Endothelial cell (in vitro differentiated cells): ENCODE measurements at places on chromosomes 5 and 9. TPM values are rescaled to one million over a fixed set of nuclear protein-coding genes. Genes with fewer than 3 reads are reported as not detected.
A peak's percentile ranks its signal among the peaks of the same experiment; 100 is the strongest.

Gene SPINK9
- not detected for total RNA-seq

Gene C9orf43
- total RNA-seq: 0.92 TPM

Gene SLC12A7
- 24.5 TPM for total RNA-seq

Gene PTGS1
- total RNA-seq: 33.4 TPM

Gene RAI14
- 127 TPM for total RNA-seq

Gene BHMT2
- total RNA-seq: not detected

Gene PKD2L2
- total RNA-seq: not detected

DNA sequence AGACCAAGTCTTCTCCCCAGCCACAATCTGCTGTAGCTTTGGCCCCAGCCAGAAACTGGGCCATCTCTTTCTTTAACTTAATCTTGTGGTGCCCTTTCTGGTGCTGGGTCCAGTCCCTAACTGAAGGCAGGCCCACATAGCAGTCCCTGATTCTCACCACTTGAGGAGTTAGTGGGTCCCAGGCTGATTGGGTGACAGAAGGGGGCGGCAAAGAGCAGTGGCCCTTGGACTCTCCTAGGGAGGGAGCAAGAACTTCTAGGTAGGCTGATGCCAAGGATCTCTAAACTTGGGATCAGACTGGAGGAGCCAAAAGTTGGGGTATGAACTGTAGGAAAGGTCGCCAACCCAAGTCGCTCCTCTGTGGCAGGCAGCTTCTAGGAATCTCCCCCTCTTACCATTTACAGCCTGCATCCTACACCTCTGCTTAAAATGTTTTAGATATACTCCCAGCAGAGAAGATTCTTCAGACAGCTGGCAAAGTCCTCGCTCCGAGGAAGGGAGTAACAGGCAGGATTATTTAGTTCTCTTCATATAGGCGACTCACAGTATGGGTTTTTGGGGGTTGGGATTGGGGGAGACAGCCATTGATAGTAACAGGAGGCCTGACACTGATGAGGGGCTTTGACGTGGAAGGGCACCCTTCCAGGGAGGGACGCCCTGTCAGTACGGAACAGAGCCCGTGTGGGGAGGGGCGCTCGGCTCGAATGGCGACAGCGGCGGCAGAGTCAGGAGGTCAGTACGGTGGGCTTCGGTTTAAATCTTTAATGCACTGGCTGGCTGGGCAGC, 2.0 kb upstream of the CCL27 start:
- peaks cover 23% of the 10 kb centered on the region for H3K36me3 ChIP-seq
- peaks cover 23% of the 10 kb centered on the region for H3K4me1 ChIP-seq
- peak; percentile 87 for DNase-seq
- peak overlapping the region; percentile 92 for H3K4me3 ChIP-seq

GRCh38 chr9:105836936-105837660, 142.8 kb downstream of the TMEM38B start:
- peaks cover 3% of the 10 kb centered on the region for H3K27me3 ChIP-seq
- H3K27ac ChIP-seq: no peak overlapping the region
- peaks cover 31% of the 10 kb centered on the region for H3K4me1 ChIP-seq
- H3K4me3 ChIP-seq: no peak overlapping the region
- no peaks in the 10 kb centered on the region for H3K36me3 ChIP-seq

- H3K36me3 ChIP-seq: no peaks in the 10 kb centered on the region
- peaks cover 13% of the 10 kb centered on the region for H3K4me1 ChIP-seq
- DNase-seq: no peak
- no peak overlapping the region for H3K4me3 ChIP-seq
Observed at GRCh38 chr9:129242971-129243561, 65.0 kb upstream of the IER5L start.

GRCh38 chr5:180007582-180007981, 64.0 kb downstream of the RNF130 start:
- no peak overlapping the region for H3K4me3 ChIP-seq
- H3K36me3 ChIP-seq: peaks cover 14% of the 10 kb centered on the region
- no peak overlapping the region for H3K27ac ChIP-seq
- peaks cover 2% of the 10 kb centered on the region for H3K4me1 ChIP-seq
- DNase-seq: no peak
- peaks cover 6% of the 10 kb centered on the region for H3K27me3 ChIP-seq

- no peak overlapping the region for H3K4me3 ChIP-seq
- no peaks in the 10 kb centered on the region for H3K27me3 ChIP-seq
- no peak overlapping the region for H3K27ac ChIP-seq
Observed at GRCh38 chr5:39024884-39025283, 49.3 kb downstream of the RICTOR start.

GRCh38 chr5:72282878-72283277, 37.2 kb downstream of the MRPS27 start:
- peaks cover 2% of the 10 kb centered on the region for H3K27me3 ChIP-seq
- DNase-seq: no peak
- H3K27ac ChIP-seq: no peak overlapping the region
- no peaks in the 10 kb centered on the region for H3K4me1 ChIP-seq
- H3K36me3 ChIP-seq: peaks cover 9% of the 10 kb centered on the region
- H3K4me3 ChIP-seq: no peak overlapping the region

DNA sequence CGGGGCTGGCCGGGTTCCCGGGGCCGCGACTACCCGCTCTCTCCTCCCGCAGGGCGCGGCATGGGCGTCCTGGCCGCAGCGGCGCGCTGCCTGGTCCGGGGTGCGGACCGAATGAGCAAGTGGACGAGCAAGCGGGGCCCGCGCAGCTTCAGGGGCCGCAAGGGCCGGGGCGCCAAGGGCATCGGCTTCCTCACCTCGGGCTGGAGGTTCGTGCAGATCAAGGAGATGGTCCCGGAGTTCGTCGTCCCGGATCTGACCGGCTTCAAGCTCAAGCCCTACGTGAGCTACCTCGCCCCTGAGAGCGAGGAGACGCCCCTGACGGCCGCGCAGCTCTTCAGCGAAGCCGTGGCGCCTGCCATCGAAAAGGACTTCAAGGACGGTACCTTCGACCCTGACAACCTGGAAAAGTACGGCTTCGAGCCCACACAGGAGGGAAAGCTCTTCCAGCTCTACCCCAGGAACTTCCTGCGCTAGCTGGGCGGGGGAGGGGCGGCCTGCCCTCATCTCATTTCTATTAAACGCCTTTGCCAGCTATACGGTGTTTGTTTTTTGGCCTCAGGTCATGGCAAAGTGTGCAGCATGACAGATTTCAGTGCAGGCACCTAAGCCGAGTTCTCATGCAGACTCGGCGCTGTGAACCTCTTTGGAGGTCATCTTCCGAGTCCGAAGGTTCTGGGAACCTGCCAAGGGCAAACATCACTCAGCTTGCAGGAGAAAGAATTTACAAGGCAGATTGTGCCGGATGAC, 516 bp downstream of the MRPL41 start:
- H3K36me3 ChIP-seq: peaks cover 19% of the 10 kb centered on the region
- no peak for DNase-seq
- peak overlapping the region; percentile 57 for H3K27ac ChIP-seq
- peaks cover 6% of the 10 kb centered on the region for H3K27me3 ChIP-seq
- peak overlapping the region; percentile 95 for H3K4me3 ChIP-seq
- H3K4me1 ChIP-seq: peaks cover 8% of the 10 kb centered on the region

DNA sequence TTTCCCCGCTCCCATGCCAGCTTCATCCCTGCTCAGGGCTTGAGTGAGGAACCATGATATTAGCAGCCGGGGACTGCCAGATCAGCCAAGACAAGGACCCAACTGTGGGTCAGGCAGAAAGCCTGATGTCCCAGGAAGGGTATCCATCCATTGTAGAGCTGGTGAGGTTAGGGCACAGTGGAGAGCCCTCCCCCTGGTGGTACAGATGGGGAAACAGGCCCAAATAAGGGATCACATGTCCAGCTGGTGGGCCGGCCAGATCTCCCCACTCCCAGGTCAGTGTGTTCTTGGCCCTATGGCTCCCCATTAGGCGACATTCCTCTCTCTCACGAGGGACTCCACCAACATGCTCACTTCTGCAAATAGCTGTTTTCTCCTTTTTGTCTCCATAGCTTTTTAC, 9.0 kb downstream of the CDX1 start:
- peak; percentile 56 for DNase-seq
- H3K27ac ChIP-seq: no peak overlapping the region
- H3K4me3 ChIP-seq: no peak overlapping the region
- H3K36me3 ChIP-seq: no peaks in the 10 kb centered on the region
- peaks cover 12% of the 10 kb centered on the region for H3K27me3 ChIP-seq
- peaks cover 15% of the 10 kb centered on the region for H3K4me1 ChIP-seq

DNA sequence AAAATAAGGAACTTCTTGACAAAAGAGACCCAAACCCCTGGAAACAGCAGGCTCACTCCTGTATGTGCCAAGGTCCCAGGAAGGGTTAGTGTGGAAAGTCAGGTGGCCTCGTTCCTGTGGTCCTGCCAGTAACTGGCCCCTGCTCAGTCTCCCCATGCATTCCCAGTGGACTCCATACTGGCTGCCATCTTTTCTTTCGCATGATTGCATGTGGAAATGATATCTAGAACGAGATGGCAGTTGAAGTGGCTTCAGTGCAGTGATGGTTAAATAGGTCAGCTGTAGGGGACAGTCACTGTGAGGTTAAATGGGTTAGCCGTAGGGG, 30.4 kb downstream of the AHRR start:
- H3K4me3 ChIP-seq: no peak overlapping the region
- no peak for DNase-seq
- peaks cover 8% of the 10 kb centered on the region for H3K36me3 ChIP-seq
- H3K27me3 ChIP-seq: peaks cover 7% of the 10 kb centered on the region
- H3K27ac ChIP-seq: no peak overlapping the region

GRCh38 chr5:146622391-146622790, 106.4 kb upstream of the GPR151 start:
- no peaks in the 10 kb centered on the region for H3K4me1 ChIP-seq
- H3K27me3 ChIP-seq: peaks cover 3% of the 10 kb centered on the region
- no peak overlapping the region for H3K4me3 ChIP-seq
- no peak overlapping the region for H3K27ac ChIP-seq

GRCh38 chr5:57072218-57072892, 101.5 kb upstream of the GPBP1 start:
- no peak for DNase-seq
- no peak overlapping the region for H3K27ac ChIP-seq
- peaks cover 3% of the 10 kb centered on the region for H3K4me1 ChIP-seq
- H3K27me3 ChIP-seq: peaks cover 2% of the 10 kb centered on the region
- peaks cover 10% of the 10 kb centered on the region for H3K36me3 ChIP-seq
- no peak overlapping the region for H3K4me3 ChIP-seq

DNA sequence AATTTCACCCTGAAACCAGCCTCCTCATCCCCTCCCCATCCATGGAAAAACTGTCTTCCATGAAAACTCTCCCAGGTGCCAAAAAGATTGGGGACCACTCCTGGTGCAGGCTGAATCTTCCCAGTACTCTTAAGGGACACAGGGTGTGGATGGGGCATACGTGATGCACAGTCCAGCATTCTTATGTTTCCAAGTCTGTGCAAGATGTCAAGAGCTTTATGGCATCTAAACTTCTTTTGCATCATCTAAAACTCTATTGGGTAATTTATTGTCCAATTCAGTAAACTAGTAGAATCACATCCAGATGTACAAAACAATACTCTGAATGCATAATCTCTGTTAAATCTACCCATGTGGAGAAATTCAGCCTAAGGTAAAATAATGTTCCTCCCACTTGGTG, 9.3 kb upstream of the FGD3 start:
- H3K4me1 ChIP-seq: no peaks in the 10 kb centered on the region
- DNase-seq: no peak
- H3K4me3 ChIP-seq: no peak overlapping the region
- no peaks in the 10 kb centered on the region for H3K36me3 ChIP-seq

GRCh38 chr5:12204761-12205160, 300.5 kb upstream of the CTNND2 start:
- H3K4me1 ChIP-seq: peaks cover 12% of the 10 kb centered on the region
- DNase-seq: no peak
- no peaks in the 10 kb centered on the region for H3K27me3 ChIP-seq
- no peak overlapping the region for H3K4me3 ChIP-seq

DNA sequence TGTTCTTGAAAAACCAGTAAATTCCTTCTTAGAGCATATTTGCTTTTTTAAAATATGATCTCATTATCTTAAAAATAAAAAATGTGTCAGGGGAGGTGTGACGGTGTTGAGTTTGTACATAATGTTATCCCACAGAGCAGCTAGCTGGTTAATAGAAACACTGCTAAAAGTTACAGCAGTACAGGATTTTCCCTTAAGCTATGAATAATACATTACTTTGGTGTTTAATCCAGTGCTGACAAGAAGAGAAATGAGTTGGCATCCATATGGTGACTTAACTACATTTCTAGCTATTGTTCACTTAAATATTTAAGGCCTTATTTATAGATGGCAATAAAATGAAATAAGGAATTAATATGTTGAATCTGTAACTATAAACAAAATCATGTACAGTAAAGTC, 883.1 kb downstream of the CDH18 start:
- no peaks in the 10 kb centered on the region for H3K36me3 ChIP-seq
- no peak overlapping the region for H3K27ac ChIP-seq
- no peak for DNase-seq
- H3K4me3 ChIP-seq: no peak overlapping the region
- peaks cover 5% of the 10 kb centered on the region for H3K4me1 ChIP-seq
- no peaks in the 10 kb centered on the region for H3K27me3 ChIP-seq

DNA sequence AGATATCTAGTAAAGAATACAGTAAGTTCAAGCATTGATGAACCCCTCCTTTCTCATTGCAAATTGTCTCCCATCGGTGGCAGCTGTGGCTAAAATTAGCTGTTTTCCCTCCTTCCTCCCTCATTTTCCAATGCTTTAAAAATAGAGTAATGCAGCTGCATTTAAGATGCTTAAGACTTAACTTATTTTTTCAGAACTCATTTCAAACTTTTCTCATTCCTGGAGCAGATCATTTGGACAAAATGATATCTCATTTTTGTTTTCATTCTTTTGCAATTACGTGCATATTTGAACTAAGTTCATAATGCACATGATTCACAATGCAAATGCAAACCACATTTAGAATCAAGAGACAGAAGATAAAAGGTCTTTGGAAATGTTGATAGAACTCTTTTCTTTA, 14.6 kb downstream of the HSPB3 start:
- DNase-seq: no peak
- no peak overlapping the region for H3K4me3 ChIP-seq
- no peak overlapping the region for H3K27ac ChIP-seq
- H3K36me3 ChIP-seq: no peaks in the 10 kb centered on the region
- H3K27me3 ChIP-seq: no peaks in the 10 kb centered on the region
- H3K4me1 ChIP-seq: no peaks in the 10 kb centered on the region

- H3K27me3 ChIP-seq: peaks cover 4% of the 10 kb centered on the region
- H3K27ac ChIP-seq: no peak overlapping the region
Observed at GRCh38 chr5:107809201-107810034, 138.7 kb upstream of the EFNA5 start.

DNA sequence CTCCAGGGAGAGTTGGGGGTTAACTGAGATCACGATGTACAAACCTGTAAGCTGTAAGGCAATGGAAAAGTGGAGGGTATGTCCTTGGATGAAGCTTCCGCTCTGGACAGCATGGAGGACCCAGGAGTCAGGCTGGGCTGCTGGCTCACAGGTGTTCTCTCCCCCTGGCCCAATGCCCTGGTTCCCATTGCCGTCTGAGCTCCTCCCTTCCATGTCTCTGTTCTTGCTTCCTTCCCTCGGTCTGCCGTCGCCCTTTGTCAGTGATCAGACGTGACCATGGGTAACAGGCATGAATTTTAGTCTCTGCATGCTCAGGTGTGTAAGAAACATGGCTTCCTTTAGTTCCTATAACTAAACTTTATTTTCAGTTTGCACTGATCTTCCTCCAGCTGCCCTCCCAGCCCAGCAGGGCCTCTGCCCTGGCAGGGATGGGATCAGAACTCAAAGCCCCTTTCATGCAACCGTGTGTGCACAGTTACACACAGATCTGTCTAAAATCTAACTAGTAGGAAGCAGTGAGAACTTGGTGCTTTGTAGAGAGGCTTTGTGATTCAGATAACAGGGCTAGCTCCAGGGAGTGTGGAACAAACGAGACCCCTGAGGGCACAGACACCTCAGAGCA, 51.7 kb upstream of the KCNMB1 start:
- H3K36me3 ChIP-seq: no peaks in the 10 kb centered on the region
- no peak overlapping the region for H3K27ac ChIP-seq
- no peak for DNase-seq
- H3K4me3 ChIP-seq: no peak overlapping the region

GRCh38 chr5:57878301-57878722, 395.7 kb upstream of the ACTBL2 start:
- H3K27me3 ChIP-seq: peaks cover 2% of the 10 kb centered on the region
- DNase-seq: no peak
- no peak overlapping the region for H3K4me3 ChIP-seq
- no peaks in the 10 kb centered on the region for H3K36me3 ChIP-seq
